ENCODE measurements at places on chromosomes 7 and 10. TPM values are rescaled to one million over a fixed set of nuclear protein-coding genes. Genes with fewer than 3 reads are reported as not detected.
A peak's percentile ranks its signal among the peaks of the same experiment; 100 is the strongest.

DNA sequence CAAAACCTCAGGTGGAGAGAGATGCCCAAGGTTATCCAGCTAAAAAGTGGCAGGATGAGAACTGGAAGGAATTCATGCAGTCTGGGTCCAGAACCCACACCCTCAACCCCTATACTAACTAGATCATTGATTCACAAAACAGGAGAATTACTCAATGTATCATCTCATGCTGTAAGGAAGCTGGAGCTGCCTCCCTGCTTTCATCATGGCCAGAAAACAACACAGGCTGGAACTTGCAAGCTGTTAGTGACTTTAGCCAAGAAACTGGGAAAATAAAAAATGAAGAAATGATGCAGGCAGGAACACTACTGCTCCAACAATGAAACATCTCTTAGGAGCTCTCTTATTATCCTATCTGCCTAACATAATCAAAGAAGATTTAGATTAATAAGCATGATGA lies 619.8 kb upstream of the CELF2 start:
- H3K4me1 ChIP-seq: no peaks in the 10 kb centered on the region
- DNase-seq: no peak
- H3K27me3 ChIP-seq: no peaks in the 10 kb centered on the region
- no peak overlapping the region for H3K27ac ChIP-seq
- no peaks in the 10 kb centered on the region for H3K36me3 ChIP-seq

RSBN1L gene
- total RNA-seq: 23.3 TPM

- H3K36me3 ChIP-seq: peaks cover 30% of the 10 kb centered on the region
- no peak overlapping the region for H3K4me3 ChIP-seq
- H3K27me3 ChIP-seq: no peaks in the 10 kb centered on the region
- H3K4me1 ChIP-seq: peaks cover 12% of the 10 kb centered on the region
- DNase-seq: no peak
These were observed 40.0 kb upstream of the RHEB start for GRCh38 chr7:151559557-151560183.

- no peaks in the 10 kb centered on the region for H3K36me3 ChIP-seq
- no peak for DNase-seq
- H3K4me3 ChIP-seq: no peak overlapping the region
These were observed 516.7 kb downstream of the PARD3 start for GRCh38 chr10:34298346-34298818.

DNA sequence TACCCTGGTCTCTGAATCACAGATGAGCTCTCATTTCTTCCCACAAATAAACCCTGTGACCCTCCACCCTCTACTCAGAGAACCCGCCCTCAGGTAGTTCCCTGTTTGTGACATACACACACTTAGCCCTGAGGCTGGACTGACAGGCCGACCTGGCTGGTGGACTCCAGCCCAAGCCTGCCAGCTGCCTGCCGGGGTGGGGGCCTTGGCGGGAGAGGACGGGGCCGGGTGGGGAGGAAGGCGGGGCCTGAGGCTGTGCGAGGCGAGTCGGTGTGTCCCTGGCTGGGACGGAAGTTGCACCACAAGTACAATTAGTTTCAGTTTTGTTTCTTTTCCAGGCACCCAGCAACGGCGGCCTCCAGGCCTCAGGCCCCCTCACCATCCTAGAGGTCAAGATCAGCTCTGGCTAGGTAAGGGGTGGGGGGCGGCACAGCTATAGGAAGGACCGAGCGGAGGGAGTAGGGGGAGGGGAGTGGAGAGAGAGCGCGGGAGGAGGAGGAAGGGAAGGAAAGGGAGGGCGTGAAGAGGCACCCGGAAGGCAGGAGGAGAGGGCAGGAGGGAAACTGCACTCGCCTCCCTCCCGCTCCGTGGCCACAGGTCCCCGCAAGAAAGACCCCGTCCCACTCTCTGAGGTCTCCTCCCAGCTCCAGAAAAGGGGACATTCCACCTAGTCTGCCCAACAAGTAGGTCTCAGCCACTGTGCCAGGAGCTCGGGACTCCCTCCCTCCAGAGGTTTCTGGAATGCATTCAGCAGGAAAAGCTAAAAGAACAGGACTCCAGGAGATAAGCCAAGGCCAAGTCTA lies at the start of gene TRIM56:
Gene TRIM56 (plus strand): TSS at position 320 of the 803 bp plus-strand sequence. CDS start 1,832 bp downstream, outside the sequence.
- H3K36me3 ChIP-seq: peaks cover 27% of the 10 kb centered on the region
- peaks cover 7% of the 10 kb centered on the region for H3K27me3 ChIP-seq
- peak within 1 kb of the TSS; percentile 99 for H3K27ac ChIP-seq
- DNase-seq: peak; percentile 92
- H3K4me1 ChIP-seq: peaks cover 29% of the 10 kb centered on the region

DNA sequence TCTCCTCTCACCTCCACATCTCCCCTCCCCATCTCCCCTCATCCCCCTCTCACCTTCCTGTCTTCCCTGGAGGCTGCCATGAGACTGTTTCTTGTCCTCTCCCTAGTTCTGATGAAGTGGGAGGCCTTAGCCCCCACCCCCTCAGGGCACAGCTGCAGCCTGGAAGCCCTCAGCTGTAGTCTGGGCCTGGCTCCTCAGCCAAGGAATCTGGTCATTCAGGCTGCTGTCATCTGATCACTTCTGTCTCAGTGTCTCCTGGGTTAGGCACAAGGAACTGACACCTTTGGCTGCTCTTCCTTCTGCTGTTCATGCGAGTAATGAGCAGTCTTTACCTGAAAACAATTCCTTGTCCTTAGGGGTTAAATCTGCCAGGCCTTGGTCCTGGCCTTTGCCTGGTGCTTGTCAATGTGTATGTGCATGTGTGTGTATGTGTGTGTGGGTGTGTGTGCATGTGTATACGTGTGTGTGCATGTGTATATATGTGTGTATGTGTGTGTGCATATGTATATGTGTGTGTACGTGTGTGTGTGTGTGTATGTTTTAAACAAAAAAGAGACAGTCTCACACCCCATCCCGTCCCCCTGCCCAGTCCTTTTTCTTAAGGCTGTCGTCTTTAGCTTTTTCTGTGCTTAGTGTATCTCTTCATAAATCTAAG lies 153.5 kb upstream of the TMEM72 start:
- no peaks in the 10 kb centered on the region for H3K36me3 ChIP-seq
- no peak overlapping the region for H3K4me3 ChIP-seq
- DNase-seq: no peak
- H3K4me1 ChIP-seq: no peaks in the 10 kb centered on the region

- H3K27ac ChIP-seq: no peak within 1 kb of the TSS
- H3K27me3 ChIP-seq: peaks cover 40% of the 10 kb centered on the region
- peak; percentile 89 for DNase-seq
- peaks cover 3% of the 10 kb centered on the region for H3K4me1 ChIP-seq
- H3K4me3 ChIP-seq: no peak within 1 kb of the TSS
- no peaks in the 10 kb centered on the region for H3K36me3 ChIP-seq
These were observed at the start of gene HTR5A for GRCh38 chr7:155069992-155070751. TSS of gene HTR5A (plus strand) at chr7:155070324. CDS start at chr7:155070900, 576 bp downstream.

SMKR1 gene
- 5.3 TPM for total RNA-seq

DNA sequence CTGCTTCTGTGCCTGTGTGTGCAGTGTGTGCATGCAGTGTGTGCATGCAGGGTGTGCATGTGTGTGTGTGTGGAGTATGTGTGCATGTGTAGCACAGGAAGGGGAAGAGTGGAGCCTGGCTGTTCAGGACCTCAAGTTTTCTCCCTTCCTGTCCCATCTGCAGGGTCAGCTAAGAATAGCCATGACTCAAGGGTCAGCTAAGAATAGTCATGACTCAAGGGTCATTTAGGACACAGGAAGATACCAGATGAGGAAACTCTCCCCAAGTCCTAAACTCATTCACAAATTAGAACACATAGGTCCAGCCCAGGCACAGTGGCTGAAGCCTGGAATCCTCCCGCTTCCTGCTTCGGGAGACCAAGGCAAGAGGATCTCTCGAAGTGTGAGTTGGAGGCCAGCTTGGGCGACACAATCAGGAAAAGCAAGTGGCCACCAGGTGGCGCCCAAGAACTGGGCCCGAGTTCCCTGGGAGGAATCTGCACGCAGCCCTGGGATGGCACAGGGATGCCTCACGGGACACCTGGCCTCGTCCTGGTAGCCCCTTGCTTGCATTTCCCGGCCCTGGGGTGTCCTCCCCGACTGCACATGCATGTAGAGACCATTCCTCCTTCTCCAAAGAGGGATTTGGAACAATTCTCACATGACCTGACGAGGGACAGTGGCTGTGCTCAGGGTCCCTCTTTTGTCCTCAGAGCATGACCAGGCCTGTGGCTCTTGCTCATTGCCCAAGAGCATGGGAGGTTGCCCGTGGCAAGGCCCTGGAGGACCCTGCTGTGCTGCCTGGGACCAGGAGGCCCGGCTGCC lies 21.4 kb upstream of the VOPP1 start:
- peak; percentile 68 for DNase-seq
- no peaks in the 10 kb centered on the region for H3K36me3 ChIP-seq
- peaks cover 14% of the 10 kb centered on the region for H3K27me3 ChIP-seq
- no peaks in the 10 kb centered on the region for H3K4me1 ChIP-seq
- H3K4me3 ChIP-seq: no peak overlapping the region

FKBP6 gene
- not detected for total RNA-seq

- no peak for DNase-seq
- H3K4me3 ChIP-seq: no peak overlapping the region
- no peaks in the 10 kb centered on the region for H3K4me1 ChIP-seq
- no peak overlapping the region for H3K27ac ChIP-seq
- H3K27me3 ChIP-seq: no peaks in the 10 kb centered on the region
These were observed 270.7 kb downstream of the ZNF33B start for GRCh38 chr10:42367532-42368230.

DNA sequence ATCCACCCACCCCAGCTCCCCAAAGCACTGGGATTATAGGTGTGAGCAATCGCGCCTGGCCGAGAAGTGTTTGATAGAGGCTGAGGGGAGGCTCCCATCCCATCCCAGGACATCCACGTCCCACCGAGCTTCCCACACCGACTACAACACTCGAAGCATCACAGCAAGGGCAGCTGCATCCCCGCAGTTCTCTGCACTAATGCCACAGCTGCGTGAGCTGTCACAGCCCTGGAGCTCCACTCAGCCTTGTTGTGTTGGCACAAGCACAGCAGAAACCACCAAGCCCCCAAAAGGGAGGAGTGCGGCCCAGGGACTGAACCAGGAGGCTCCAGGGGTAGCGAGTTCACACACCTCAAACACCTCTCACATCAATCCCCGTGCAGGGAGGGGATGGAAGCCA lies 121.6 kb downstream of the DIP2C start:
- no peak for DNase-seq
- H3K27ac ChIP-seq: no peak overlapping the region
- no peaks in the 10 kb centered on the region for H3K36me3 ChIP-seq
- H3K4me3 ChIP-seq: no peak overlapping the region
- no peaks in the 10 kb centered on the region for H3K4me1 ChIP-seq

MEOX2 gene
- not detected for total RNA-seq

PNLIPRP3 gene
- not detected for total RNA-seq

DNA sequence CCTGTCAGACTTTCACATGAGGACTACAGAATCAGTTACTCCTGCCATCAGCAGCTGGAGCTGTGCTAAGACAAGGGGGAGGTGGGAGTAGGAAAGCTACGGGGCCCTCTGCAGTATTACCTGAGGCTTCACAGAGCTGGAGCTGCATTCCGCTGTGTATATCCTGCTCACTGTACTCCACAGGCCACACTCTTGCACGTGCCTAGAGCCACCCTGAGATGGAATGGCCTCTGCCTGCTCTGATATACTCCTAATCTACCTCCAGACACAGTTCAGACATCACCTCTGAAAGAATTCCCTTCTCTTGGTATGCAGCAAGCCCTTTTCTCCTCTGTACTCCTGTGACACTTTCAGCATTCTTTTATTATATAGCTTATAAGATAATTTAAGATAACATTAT lies 34.8 kb downstream of the TRDMT1 start:
- peaks cover 6% of the 10 kb centered on the region for H3K4me1 ChIP-seq
- H3K4me3 ChIP-seq: no peak overlapping the region
- DNase-seq: no peak
- H3K27ac ChIP-seq: no peak overlapping the region
- no peaks in the 10 kb centered on the region for H3K27me3 ChIP-seq

SFMBT2 gene
- 49.5 TPM for total RNA-seq

LRRC17 gene
- total RNA-seq: not detected

All from activated CD8-positive, alpha-beta memory T cell treated with anti-CD3 and anti-CD28 coated beads, Interleukin-2, amount 10 ng/mL, durations not matched to agents 7 days and 5 days (primary cell).